Caki2 (cell line): ENCODE measurements at places on chromosomes 1 and 21. TPM values are rescaled to one million over a fixed set of nuclear protein-coding genes. Genes with fewer than 3 reads are reported as not detected.

DNA sequence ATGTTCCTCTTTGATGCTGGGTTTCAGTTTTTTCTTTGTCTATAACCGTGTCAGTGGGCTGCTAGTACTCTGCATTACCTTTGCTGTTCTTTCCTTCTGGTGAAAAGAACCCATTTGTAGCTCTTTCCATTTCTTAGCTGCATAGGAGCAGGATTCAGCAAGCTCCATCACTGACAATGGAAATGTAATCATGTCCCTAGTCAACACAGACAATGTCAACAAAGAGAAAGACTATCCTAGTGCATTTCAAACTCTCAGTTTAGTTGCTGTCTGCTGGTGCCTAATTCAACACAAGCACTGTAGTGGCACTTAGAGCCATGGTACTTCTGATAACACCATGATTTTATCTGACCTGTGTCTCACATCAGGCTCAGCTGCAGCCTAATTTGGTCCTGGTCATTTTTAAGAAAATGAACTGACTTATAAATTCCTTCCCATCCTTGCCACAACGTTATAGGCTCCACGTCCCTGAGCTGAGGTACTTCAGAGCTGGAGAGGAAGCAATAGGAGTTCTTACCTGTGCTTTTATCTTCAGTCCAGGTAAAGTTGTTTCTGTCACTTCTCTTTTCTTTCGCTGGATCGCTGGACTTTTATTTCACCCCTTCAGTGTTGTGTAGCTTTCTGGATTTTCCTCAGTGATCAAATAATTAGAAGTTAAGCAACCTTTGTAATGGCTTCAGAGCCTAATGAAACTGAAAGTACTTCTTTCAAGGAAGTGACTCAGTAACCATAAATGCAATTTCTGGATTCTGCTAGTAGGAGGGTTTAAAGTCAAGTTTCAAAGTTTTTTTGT lies at the start of gene GBP3:
Gene GBP3, minus strand, starts transcription at position 700 of the 793 bp plus-strand sequence. CDS start 2,145 bp downstream, outside the sequence.
- DNase-seq: peak; percentile 44

The IFNAR1 gene
- total RNA-seq: 4.4 and 32.2 TPM in 2 replicates

- DNase-seq: no peak
Measured at GRCh38 chr1:227449051-227449450, 114.3 kb upstream of the ZNF678 start.

The RGS4 gene
- 1.8 and 2.8 TPM in 2 replicates for total RNA-seq

GRCh38 chr1:235932090-235932510 lies 65.4 kb upstream of the LYST start:
- no peak for DNase-seq

DNA sequence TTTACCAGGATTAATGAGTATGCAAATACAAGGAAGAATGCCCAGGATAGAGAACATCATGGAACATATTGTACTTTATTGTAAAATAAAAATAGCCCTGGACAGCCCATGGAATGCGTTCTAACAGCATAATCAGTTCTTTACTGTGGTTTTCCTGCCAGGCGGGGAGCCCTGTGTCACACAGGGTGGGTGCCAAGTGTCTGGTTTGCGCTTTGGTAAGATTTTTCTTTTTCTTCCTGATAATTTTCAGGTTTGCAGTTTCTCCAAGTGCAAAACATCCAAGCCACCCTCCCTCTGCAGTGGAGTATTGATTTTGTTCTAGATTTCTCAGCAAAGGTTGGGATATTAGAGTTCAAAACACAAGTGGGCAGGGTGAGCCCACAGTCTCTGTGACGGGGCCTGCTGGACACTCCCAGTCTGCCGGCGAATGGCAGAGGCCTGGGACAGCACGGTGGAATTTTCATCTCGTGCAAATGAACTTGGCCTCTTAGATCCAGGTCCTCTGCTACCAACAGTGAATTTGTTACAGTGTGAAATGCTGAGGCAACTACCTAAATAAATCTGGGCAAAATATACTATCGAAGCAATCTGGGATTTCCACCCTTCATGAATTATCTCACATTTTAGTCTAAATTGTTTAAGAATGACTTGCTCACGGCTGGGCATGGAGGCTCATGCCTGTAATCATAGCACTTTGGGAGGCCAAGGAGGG lies 15.6 kb upstream of the KCNJ15 start:
- no peak for DNase-seq

DNA sequence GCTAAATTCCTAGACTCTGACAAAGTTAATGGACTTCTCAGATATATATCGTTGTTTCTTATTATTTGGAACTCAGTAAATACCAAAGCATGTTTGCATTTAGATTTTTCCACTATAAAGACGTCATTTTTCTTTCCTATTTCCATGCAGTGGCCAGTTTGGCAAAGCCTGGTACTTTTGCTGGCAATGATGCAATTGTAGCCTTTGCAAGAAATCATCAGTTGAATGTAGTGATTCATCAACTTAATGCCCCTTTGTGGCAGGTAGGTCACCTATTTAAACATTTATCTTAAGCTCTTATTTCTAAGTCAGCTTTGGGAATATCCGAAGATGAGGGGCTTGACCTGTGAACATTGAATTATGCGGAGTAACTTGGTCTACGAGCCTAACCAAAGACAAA lies 12.0 kb downstream of the OTUD3 start:
- DNase-seq: no peak

GRCh38 chr1:159826441-159827101 lies at the start of gene SLAMF8:
TSS of gene SLAMF8 (plus strand) at chr1:159826873. CDS start at chr1:159826899, 26 bp downstream.
- DNase-seq: no peak

The LCE1A gene
- not detected in 2 replicates for total RNA-seq
